Suprapubic skin (tissue), 4 donors: ENCODE measurements at places on chromosomes 1 and 21.

- H3K36me3 ChIP-seq, result no peaks in the 10 kb centered on the region
- H3K27me3 ChIP-seq, result no peaks in the 10 kb centered on the region
- no peak overlapping the region for H3K27ac ChIP-seq
- no peaks in the 10 kb centered on the region for H3K4me1 ChIP-seq
Measured at GRCh38 chr21:21213297-21213696, 215.1 kb downstream of the NCAM2 start.

DNA sequence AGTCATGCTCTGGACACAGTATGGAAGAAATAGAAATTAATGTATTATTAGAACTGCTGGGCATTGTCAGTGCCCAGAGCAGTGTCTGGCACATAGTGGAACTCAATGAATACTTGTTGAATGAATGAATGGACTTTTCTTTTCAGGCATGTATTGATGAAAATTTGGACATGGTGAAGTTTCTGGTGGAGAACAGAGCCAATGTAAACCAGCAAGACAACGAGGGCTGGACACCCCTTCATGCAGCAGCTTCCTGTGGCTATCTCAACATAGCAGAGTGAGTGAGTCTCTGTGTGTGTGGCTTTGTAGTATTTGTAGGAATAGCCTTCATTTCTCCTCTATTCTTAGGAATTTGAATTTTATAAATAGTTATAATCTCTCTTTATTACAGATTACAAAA lies 68.1 kb downstream of the PPP1R12B start:
- H3K27ac ChIP-seq, result no peak overlapping the region
- H3K36me3 ChIP-seq, result no peaks in the 10 kb centered on the region
- H3K4me3 ChIP-seq, result no peak overlapping the region
- no peaks in the 10 kb centered on the region for H3K27me3 ChIP-seq

DNA sequence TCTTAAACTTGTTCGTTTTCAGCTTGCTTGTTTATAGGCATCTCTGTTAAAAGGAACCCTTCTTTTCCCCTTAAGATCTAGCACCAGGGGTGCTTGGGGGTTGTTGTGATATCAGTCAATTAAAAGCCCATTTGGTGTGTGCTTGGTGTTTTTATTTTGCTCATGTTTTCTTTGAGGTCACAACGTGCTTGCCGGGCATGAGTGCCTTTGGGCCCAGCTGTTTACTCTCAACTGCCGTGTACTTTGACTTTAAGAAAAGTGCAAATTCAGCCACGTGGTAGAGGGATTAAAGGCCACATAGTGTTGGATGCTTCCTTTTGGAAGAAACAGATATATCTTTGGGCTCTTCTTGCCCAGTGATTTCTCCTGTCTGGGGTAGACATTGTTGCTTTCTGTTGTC lies 10.5 kb downstream of the ARID1A start:
- H3K27me3 ChIP-seq, result no peaks in the 10 kb centered on the region
- H3K4me3 ChIP-seq, result no peak overlapping the region
- peaks cover 80% of the 10 kb centered on the region for H3K4me1 ChIP-seq
- DNase-seq, result no peak

GRCh38 chr1:94801919-94802546 lies 18.1 kb upstream of the SLC44A3 start:
- H3K4me1 ChIP-seq, result peaks cover 27% of the 10 kb centered on the region
- H3K27me3 ChIP-seq, result no peaks in the 10 kb centered on the region

DNA sequence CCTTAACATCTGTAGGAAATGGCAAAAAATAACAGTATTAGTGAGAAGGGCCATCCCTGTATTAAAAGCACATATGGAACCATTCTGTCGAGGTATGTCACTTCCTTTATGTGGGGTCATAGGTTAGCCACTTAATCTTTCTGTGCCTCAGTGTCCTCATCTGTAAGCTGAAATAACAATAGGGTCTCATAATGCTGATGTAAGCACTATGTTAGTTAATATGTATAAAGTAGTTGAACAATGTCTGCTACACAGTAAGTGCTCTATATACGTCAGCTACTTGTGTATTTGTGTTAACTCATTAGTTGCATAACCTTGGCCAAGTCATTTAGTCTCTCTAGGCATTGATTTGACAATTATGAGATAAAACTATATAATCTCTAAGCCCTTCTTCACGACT lies 11.8 kb downstream of the PLPPR5 start:
- no peaks in the 10 kb centered on the region for H3K36me3 ChIP-seq
- no peak for DNase-seq
- H3K27ac ChIP-seq, result no peak overlapping the region
- H3K4me1 ChIP-seq, result no peaks in the 10 kb centered on the region
- H3K27me3 ChIP-seq, result no peaks in the 10 kb centered on the region

- no peaks in the 10 kb centered on the region for H3K36me3 ChIP-seq
- no peaks in the 10 kb centered on the region for H3K4me1 ChIP-seq
- no peak for DNase-seq
- H3K27me3 ChIP-seq, result no peaks in the 10 kb centered on the region
- no peak overlapping the region for H3K27ac ChIP-seq
Measured at GRCh38 chr1:174949645-174950044, 50.1 kb upstream of the CACYBP start.

DNA sequence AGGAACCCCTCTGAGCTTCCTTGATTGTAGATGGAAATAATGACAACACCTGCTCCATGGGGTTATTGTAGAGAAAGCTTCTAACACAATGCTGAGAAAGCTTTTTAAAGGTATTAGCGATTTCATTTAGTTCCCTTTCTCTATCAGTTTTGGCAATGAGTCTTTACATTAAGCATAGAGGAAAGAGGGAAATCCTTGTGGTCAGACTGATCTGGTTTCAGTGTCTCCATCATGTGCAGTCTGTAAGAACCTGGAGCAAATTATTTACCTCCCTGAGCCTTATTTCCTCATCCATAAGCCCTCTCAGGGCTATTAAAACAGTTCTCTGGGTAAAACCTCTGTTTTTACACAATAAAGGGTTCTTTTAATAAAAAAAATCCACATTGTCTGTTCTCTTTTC lies 87.5 kb downstream of the FGGY start:
- DNase-seq, result no peak
- no peak overlapping the region for H3K27ac ChIP-seq
- no peaks in the 10 kb centered on the region for H3K4me1 ChIP-seq
- H3K36me3 ChIP-seq, result no peaks in the 10 kb centered on the region
- H3K27me3 ChIP-seq, result no peaks in the 10 kb centered on the region

DNA sequence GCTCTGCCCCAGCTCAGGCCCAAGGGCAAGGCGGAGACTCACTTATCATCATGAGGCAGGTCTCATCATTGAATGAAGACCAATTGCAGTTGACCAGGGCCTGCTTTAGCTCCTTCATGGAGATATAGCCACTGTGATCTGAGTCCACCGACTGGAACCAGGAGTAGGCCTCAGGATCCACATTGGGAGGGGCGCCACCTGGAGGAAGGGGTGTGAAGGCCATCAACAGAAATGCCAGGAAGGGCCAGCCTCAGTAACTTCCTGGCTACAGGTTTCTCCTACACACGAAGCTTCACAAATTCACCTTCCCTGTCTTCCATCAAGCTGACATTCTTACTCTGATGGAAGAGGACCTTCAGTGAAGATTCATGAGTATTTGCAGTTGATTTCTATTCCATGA lies 11.6 kb downstream of the PEF1 start:
- no peak overlapping the region for H3K27ac ChIP-seq
- peaks cover 30% of the 10 kb centered on the region for H3K4me1 ChIP-seq
- no peaks in the 10 kb centered on the region for H3K27me3 ChIP-seq
- DNase-seq, result no peak
